AG09319 (cell line): ENCODE measurements at places on chromosomes 11 and 22.

DNA sequence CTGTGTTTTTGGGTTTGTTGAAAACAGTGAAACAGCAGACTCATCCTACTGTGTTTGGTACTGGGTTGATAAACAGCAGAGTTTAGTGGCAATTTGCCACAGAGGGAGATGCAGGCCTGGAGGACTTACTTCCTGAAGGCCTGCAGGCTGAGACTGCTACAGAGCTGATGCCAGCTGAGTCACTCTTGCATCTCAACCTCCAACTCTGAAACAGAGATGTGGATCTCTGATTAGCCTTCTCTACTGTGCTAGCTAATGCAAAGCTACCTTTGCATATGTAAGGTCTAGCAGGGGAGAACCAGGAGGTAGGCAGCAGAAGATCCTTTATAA is 14.3 kb downstream of the ATP5MG start:
- peak; percentile 93 for DNase-seq

GRCh38 chr11:126419801-126420697 is 64.6 kb downstream of the ST3GAL4 start:
- DNase-seq: no peak

GRCh38 chr11:91178366-91178765 is 955.5 kb upstream of the CHORDC1 start:
- DNase-seq: no peak

DNA sequence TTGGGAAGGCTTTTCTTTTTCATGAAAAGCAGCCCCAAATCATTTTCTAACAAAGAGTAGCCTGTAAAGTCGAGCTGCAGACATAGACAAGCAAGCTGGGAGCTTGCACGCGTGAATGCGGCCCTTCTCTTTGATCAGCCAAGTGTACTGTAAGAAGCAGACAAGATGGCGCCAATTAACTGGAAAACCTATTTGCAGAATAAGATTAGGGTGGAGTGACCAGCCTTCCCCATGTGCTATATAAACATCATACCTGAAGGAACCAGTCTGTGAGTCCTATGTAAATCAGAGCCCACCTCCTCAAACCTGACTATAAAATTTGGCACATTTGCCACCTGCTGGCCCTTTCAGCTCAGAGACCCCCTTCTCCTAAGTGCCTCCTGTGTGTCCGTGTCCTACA is 982.7 kb downstream of the OPCML start:
- DNase-seq: no peak

DNA sequence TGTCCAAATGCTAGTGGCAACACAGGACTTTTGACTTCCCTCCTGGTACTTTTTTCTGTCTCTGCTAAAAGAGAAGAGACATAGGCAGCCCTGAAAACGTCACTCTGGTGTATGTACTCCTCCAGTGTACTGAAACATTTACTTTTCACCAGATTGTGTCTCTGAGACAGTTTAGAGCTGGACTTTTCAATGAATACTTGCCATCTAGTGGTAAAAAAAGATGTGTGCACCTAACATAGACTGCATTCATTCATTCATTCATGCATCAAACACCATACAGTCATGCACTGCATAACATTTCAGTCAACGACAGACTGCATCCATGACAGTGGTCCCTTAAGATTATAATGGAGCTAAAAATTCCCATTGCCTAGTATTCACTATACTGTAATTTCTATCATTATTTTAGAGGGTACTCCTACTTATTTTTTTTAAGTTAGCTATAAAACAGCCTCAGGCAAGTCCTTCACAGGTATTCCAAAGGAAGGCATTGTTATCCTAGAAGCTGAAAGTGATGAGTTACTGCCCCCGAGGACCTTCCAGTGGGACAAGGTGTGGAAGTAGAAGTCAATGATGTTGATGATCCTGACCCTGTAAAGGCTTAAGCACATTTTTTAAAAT is 186.2 kb downstream of the SPON1 start:
- DNase-seq: peak; percentile 22

DNA sequence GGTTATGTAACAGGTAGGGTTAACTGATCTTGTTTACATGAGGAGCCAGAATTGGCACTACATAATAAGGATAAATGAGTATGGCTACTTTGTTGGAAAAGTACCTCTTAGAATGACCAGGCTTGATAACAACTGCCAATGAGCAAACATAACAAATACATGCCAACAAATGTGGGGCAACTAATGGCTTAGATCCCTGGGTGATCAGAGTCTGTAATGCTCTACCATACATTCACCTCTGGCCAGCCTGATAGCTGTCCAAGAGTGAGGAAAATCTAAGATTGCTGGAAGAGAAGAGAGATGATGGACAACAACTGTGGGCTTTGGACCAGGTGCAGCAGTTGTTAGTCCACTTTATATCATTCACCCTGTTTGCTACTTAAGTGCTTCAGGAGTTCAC is 1025.0 kb downstream of the NTM start:
- no peak for DNase-seq

DNA sequence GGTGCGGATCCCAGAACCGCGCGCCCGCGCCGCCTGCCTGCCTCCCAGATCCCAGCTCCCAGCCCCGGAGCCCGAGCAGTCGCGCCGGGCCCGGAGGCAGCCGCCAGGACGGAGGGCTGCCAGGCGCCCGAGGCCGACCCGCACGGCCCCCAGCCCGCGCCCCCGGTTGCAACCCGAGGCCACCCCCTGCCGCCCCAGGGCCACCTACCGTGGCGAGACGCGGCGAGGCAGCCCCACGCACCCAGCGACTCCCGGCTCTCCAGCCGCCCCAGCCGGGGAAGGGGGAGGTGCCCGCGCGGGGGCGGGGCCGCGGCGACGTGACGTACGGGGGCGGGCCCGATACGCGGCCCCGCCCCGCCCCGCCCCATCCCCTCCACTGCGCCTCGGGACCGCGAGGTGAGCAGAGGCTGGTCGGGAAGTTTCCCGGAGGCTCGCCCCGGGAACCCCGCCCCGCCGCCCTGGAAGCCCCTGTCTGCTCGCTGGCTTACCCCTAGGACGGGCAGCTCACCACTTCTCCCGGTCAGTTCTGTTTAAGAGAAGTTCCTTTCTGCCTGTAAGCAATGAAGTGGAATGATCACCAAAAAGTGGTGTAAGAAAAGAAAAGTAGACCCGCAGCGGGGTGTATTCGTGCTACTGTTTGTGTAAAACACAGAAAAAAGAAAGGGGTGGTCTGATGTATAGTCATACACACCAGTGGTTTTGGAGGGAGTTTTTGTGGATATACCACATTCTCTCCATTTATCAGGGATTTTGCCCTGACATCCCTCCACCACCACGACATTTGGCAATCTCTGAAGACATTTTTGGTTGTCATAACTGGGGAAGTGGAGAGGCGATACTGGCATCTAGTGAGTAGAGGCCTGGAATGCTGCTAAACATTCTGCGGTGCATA is at the start of gene TPST2:
Gene TPST2 (minus strand): TSS at position 288 of the 892 bp plus-strand sequence. CDS start 48,502 bp downstream, outside the sequence.
- DNase-seq: peak; percentile 32
